ENCODE measurements at places on chromosomes 16 and 17. TPM values are rescaled to one million over a fixed set of nuclear protein-coding genes. Genes with fewer than 3 reads are reported as not detected.

Gene CMTM4
- 34.9 TPM for total RNA-seq

Gene NPIPA8
- total RNA-seq = 0.87 TPM

Gene HNF1B
- total RNA-seq = 31.4 TPM

Gene KRT20
- total RNA-seq = 0.47 TPM

Gene SPN
- total RNA-seq = not detected

Gene SLC47A1
- total RNA-seq = 23.0 TPM

Gene FA2H
- total RNA-seq = 34.7 TPM

Gene BCAR1
- 76.5 TPM for total RNA-seq

Gene PLXDC1
- total RNA-seq = 0.81 TPM

Gene C17orf50
- 0.24 TPM for total RNA-seq

Gene SPATA20
- total RNA-seq = 73.4 TPM

Gene TSPAN10
- total RNA-seq = 4.4 TPM

Gene IRX3
- total RNA-seq = 5.2 TPM

Gene KRT16
- total RNA-seq = 0.88 TPM
